ENCODE measurements at places on chromosomes 1 and 21. TPM values are rescaled to one million over a fixed set of nuclear protein-coding genes. Genes with fewer than 3 reads are reported as not detected.
A peak's percentile ranks its signal among the peaks of the same experiment; 100 is the strongest.

ANGPTL3 gene
- not detected for total RNA-seq

ARHGAP30 gene
- total RNA-seq = 94.5 TPM

GCSAML gene
- total RNA-seq = 16.4 TPM

FCGR2B gene
- 0.81 TPM for total RNA-seq

ABCA4 gene
- not detected for total RNA-seq

HENMT1 gene
- total RNA-seq = 23.7 TPM

DARS2 gene
- total RNA-seq = 10.8 TPM

OR10K2 gene
- total RNA-seq = not detected

DNA sequence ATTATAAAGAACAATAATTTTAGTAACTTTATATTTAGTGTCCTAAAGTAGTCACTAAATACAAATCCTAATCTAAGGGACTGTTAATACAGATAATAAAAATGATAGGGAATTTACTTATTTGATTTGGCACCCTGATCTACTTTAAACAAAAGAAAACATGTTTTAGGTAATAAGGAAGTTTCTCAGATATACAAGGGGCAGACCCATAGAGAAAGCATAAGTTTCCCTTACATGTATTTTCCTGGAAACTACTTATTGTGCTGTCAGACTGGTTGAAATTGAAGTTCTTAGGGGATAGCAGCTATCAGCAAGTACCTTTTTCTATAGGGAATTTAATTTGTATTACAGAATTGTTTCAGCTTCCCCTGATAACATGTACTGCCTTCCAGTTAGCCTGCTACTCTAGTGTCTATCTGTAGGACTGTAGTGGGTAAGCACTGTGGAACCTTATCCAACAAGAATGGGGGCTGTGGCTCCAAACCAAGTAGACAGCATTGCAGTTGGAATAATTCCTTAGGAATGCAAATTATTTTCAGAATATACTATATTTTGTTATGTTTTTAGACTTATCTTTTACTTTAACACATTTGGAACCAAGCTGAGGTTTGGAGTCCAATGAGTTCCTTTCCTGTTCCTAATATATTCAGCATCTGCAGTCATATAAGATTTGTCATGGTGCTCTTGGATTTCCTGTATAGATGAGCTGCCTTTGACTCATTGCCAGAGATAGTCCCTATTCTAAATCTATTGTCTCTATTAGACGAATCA lies 14.7 kb downstream of the MSH4 start:
- DNase-seq = no peak

- no peak for DNase-seq
Observed at GRCh38 chr1:38534473-38534823, 325.1 kb downstream of the RRAGC start.

DNA sequence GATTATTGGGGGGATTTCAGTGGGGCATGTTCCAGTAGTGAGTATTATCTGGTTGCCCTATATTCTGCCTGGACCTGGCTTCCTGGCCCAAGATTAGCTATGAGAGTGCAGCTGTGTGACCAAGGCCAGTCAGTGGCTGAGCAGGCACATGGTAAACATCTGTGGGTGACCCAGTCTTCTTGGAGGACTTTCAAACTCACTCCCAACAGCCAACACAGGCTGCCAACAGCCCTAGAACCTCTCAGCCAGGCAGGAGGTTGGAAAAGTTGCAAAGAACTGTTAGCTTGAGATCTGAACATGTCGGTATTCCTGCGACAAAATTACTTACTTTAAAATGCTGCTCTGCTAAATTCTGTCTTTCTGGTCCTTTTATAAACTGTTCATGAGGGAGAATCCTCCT lies 192.4 kb downstream of the TGFBR3 start:
- no peak for DNase-seq

DNA sequence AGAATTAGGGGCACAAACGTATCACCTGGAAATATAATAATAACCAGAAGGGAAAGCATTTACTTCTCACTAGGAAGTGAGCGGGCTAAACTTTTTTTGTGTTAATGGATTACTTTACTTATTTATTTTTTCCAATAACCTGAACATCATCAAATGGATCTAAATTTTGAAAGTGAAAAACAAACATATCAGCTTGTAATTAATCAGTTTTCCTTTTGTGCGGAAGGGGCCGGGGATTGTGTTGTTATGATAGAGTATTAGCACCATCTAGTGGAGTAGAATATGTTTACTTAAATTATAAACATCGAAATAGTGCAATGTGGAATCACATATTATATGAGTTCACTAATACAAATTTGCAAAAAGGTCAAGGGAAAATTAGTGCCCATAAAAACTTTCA lies 9.0 kb downstream of the CFH start:
- DNase-seq = no peak

GRCh38 chr21:17185674-17186073 lies 327.2 kb upstream of the CXADR start:
- no peak for DNase-seq

GRCh38 chr1:2303781-2304180 lies 75.7 kb downstream of the SKI start:
- no peak for DNase-seq

DNA sequence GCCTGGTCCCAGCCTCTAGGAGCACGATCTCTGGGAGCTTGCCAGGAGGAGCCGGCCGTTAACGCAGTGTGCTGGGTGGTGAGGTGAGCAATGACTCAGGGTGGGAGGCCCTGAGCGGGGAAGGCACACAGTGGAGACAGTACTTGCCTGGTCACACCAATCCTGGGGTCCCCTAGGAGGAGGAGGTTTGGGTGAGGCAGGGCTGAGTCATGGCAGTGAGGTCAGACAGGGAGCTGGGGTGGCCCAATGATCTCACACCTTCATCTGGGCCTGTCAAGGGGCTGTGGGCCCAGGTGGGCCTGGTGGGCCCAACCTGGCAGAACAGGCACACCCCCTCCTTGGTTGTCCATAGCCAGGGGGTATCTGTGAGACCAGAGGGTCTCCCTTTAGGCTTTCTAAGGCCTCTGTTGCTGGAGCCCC lies 8.6 kb upstream of the EDN2 start:
- DNase-seq = no peak

DNA sequence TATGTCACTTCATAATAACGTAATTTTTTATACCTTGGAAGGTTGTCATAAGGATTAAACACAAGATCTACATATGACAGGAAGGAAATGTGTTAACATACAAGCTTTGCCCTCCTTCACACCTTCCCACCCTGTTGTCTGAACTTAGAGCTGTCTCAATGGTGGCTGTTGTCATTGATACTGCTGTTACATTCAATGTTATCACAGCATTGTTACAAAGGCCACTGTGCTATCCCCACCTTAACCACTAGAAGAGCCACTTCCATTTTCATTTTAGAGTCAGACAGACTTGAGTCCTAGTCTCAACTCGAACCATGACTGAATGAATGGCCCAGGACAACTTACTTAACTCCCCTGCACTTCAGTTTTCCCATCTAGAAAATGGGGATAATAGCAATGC lies 31.2 kb downstream of the TAS1R2 start:
- no peak for DNase-seq

GRCh38 chr1:37867784-37868183 lies 8.4 kb upstream of the MTF1 start:
- DNase-seq = no peak

DNA sequence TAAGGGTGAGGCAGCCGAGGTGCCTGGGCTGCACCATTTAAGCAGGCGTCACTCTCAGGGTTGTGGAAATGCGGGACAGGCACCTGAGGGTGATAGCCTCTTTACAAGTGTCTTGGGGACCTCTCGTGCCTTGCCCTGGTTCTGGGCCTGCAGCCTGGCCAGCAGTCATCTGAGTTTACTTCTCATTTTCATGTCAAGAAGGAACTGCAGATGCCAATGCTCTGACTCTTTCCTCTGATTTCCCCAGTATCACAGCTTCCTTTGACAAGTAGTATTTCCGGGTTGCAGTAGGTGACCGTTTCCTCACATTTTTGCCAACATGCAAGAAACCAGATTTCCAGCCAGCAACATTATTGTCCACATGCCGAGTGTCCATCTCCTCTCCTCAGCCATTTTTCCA lies 286.9 kb downstream of the DISC1 start:
- DNase-seq = no peak

- no peak for DNase-seq
Observed at GRCh38 chr1:230713915-230714764, at the start of gene AGT. AGT (minus strand) TSS chr1:230714122; CDS start chr1:230710823, 3,299 bp downstream.

DNA sequence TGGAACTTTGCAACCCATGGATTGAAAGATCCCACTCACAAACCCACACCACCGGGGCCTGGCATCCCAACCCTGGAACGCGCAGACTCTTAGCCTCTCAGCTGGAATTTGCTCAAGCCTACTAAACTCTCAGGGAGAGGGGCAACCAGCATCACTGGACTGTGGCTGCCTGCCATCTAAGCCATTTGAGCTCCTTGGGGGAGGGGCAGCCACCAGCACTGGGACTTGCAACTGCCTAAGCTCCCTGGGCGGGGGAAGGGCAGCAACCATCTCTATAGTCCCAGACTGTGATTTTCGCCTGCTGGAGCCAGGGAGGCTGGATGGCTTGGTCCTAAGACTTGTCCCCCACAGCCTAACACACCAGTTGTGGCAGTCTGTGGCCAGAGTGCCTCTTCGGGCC lies 122.3 kb downstream of the SNX7 start:
- DNase-seq = no peak

DNA sequence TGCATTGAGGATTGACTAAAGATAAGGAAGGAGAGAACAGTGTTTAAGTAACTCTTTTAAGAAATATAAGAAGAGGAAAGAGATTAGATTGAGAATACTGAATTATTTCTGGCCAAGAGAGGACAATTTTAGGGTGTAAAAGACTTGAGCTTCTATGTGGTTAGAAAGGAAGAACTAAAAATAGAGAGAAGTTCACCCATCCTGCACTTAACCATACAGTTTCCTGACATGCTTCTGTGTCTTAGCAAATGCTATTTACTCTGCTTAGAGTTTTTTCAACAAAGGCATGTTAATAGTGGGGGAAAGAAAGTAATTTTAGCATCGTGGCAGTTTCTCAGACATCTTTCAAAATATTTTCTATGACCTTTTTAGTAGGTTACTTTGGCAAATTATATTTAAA lies 122.8 kb upstream of the GPR52 start:
- DNase-seq = no peak

- no peak for DNase-seq
Observed at GRCh38 chr1:99084562-99084961, 79.9 kb upstream of the PLPPR5 start.

- no peak for DNase-seq
Observed at GRCh38 chr21:45086337-45086958, 12.1 kb downstream of the ADARB1 start.

- DNase-seq = no peak
Observed at GRCh38 chr21:15976807-15977206, 247.0 kb downstream of the USP25 start.

GRCh38 chr1:241012708-241013340 lies 344.2 kb downstream of the RGS7 start:
- DNase-seq = no peak

DNA sequence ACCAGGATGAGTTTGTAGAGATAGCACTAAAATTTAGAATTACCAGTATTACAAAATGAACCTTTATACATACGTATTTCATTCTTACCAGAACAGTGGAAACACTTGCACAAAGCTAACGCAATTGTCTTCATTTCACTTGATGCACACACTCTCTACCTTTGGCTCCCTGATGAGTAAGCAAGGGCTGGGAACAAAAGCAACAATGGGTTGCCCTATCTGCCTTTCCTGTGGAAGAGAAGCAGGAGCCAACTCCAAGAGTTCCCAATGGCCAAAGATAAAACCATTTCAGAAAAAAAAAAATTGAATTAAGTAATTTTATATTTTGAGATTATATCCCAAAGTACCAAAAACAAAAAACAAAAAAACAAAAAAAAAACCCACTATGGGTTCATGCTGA lies 344.1 kb upstream of the GREM2 start:
- DNase-seq = no peak

- DNase-seq = no peak
Observed at GRCh38 chr1:208134491-208134890, 109.7 kb downstream of the PLXNA2 start.

DNA sequence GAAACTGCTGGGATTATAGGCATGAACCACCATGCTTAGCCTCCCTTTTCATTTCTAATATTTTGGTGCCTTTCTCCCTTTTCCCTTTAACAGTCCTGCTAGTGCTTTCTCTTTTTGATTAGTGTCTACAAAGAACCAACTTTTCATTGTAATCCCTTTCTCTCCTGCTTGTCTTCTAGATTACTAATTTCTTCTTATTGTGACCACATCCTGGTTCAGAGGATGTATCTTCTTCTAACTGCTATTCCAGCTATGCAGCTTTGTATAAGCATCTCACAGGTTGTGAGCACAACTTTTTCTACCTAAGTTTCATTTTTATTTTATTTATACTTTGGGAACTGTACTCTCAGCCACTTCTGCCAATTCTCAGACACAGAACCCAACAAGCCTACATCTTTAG lies 14.7 kb downstream of the ZNF648 start:
- no peak for DNase-seq

GRCh38 chr1:40786171-40786994 lies 2.8 kb downstream of the KCNQ4 start:
- DNase-seq = no peak

DNA sequence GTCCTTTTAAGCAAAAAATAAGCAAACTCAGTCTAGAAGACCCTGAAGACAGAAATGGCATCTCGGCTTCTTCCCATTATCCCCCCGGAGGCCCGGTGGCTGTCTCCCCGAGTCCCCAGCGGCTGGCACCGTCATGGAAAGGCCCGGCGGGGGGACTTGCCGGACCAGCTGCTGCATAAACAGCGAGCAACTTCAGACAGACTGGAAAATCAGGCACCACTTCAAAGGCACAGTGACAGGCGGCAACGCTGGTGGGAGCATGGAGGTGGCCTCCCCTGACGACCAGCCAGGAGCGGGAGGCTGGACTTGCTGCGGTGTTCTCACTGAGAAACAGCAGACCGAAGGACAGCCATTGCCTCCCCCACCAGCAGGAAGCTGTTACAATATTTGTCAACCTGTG lies 18.4 kb upstream of the C1QA start:
- DNase-seq = no peak

DNA sequence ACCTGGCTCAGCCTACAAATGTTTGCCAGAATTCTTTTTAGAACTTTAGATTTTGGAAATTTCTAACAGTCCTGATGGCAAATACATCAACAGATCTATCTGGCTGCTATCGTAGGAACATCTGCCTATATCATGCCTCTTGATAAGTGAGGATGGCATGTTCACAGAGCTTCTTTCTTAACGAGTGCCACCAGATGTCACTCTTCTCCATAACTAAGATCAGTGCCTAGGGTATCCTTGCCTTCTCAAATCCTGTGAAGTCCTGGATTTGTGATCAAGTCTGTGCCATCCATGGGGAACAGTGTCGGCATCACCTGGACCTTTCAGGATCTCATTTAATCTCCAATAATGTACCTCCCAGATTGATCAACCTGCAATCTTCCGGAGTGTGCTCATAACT lies 36.5 kb upstream of the CD5L start:
- peak; percentile 30 for DNase-seq

DNA sequence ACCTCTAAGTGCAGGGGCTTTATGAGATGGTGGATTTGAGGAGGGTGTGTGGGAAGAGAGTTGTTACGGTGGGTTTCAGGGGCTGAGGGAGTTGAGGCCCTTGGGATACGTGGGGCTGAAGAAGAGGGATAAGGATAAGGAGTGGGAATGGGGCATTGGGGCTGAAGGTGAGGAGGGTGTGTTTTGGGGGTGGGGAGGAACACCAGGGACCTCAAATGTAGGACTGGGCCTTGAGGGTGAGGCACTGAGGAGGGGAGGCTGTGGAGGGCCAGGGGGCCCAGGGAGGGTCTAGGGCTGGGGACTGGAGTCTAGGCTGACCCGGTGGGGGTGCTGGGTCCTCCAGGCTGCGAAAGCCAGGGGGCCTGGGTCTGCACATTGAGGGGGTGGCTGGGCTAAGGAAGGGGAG lies 1.2 kb upstream of the PLEKHM2 start:
- no peak for DNase-seq
